ENCODE measurements at places on chromosomes 7 and 10. TPM values are rescaled to one million over a fixed set of nuclear protein-coding genes. Genes with fewer than 3 reads are reported as not detected.

The UNCX gene
- polyA plus RNA-seq: not detected

The ALOX5 gene
- polyA plus RNA-seq: 1,166 TPM

The FEZF1 gene
- not detected for polyA plus RNA-seq

The METTL27 gene
- 0.99 TPM for polyA plus RNA-seq

The PDE6C gene
- not detected for polyA plus RNA-seq

The KLF14 gene
- 0.25 TPM for polyA plus RNA-seq

The NKX2-3 gene
- not detected for polyA plus RNA-seq

The SUN3 gene
- not detected for polyA plus RNA-seq

The ADRB1 gene
- 0.10 TPM for polyA plus RNA-seq

The CFAP70 gene
- polyA plus RNA-seq: 1.6 TPM

The DLD gene
- polyA plus RNA-seq: 77.2 TPM

Measured in B cell (primary cell).